ENCODE measurements at places on chromosomes 3 and 15.
A peak's percentile ranks its signal among the peaks of the same experiment; 100 is the strongest.

DNA sequence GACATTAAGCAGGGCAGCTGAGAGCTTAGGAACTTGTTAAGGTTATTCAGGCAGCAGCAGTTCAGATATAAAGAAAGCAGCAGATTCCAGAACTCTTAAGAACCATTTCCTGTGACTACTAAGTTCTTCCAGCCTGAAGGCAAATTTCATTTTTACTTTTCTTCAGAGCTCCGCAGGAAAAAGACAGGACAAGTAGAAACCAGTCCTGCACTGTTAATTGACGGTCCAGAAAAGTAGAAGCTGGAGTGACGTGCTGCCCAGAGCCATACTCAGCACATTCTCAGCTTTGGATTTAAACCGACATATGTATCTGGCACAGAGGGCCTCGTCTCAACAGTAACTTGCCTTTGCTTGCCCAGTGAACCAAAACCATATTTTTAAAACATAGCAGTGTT is 219.4 kb upstream of the STRIT1 start:
- no peak for DNase-seq

DNA sequence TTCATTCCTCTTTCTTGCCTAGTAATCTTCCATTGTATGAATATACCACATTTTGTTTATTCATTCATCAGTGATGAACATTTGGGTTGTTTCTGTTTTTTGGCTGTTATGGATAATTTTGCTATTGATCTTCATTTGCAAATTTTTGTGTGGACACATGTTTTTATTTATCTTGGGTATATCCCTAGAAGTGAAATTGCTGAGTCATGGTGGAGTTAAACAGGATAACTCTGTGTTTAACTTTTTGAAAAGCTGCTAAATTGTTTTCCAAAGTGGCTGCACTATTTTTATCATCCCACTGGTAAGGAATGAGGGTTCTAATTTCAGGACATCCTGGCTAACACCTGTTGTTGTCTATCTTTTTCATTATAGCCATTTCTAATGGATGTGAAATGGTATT is 74.6 kb upstream of the ARL6 start:
- no peak for DNase-seq

- peak; percentile 23 for DNase-seq
These were observed 57.5 kb upstream of the PRR23E start for GRCh38 chr3:127135241-127136023.

- no peak for DNase-seq
These were observed 14.1 kb upstream of the SHISA5 start for GRCh38 chr3:48518069-48518468.

GRCh38 chr15:78384651-78385050 is 44.5 kb downstream of the CRABP1 start:
- DNase-seq, result no peak

DNA sequence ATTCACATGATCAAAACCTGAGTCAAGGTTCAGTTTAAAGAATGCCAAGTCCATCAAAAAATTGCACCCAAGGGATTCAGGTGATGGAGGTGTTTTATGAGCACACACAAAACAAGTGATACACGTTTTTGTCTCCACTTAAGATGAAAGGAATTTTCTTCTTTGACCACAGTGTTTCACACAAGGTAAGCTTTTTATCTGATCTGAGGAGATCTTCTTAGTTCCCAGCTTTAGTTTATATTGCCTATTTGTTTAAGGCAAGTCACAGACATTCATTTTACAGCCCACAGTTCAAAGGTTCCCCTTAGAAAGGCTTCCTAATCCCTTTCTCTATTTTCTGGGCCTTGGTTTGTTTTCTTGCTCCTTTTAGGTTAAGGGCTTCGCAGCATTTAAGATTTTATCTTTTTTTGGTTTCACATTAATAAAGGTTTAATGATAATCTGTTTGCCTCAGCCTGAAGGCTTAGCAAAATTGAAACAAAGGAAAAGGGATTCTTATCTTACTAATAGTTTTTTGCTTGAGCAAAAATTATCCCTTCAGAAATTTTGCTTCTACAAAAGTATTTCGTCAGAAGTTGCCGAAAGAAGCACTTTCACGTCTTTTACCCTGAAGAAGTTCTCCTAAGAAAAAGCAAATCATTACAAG is 420.5 kb upstream of the NAALADL2 start:
- no peak for DNase-seq

- DNase-seq, result no peak
These were observed 70.1 kb upstream of the RORA start for GRCh38 chr15:61299075-61299763.

DNA sequence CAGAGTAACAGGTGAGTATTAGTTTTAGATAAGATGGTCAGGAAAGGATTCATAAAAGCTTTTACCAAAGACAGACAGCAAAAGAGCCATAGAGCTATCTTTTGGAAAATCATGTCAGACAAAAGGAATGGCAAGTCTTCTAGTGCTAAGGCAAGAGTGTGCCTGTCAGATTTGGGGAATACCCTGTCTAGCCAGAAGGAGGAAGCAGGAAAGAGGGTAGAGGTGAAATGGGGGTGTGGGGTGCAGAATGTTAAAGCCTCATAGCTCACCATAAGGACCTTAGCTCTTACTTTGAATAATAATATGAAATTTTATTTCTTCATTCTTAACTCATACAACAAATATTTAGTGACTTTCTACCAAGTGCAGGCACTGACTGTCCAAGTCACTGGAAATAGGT is 512.1 kb upstream of the ROBO2 start:
- DNase-seq, result no peak

GRCh38 chr3:181711325-181712135 is at the start of gene SOX2:
TSS of gene SOX2 (plus strand) at chr3:181711925. CDS start at chr3:181712361, 436 bp downstream.
- DNase-seq, result peak; percentile 94

DNA sequence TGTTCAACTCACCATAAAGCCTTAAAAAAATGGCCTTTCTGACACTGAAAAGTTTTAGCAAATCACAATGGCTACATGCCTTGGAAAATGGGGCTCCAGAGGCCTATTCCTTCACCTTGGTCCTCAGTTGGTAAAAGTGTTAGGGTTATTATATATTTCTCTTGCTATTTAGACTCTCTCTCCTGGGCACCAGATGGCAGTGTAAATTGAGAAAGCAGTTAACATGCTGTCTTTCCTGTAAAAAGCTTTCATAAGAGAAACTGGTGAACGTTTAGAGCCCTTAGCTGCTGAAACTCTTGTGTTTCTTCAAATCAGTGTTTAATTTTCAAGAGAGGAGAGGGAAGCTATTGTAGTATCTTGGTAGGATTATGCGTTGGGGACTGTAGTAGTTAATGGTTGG is 89.9 kb downstream of the LRTM1 start:
- peak; percentile 14 for DNase-seq

DNA sequence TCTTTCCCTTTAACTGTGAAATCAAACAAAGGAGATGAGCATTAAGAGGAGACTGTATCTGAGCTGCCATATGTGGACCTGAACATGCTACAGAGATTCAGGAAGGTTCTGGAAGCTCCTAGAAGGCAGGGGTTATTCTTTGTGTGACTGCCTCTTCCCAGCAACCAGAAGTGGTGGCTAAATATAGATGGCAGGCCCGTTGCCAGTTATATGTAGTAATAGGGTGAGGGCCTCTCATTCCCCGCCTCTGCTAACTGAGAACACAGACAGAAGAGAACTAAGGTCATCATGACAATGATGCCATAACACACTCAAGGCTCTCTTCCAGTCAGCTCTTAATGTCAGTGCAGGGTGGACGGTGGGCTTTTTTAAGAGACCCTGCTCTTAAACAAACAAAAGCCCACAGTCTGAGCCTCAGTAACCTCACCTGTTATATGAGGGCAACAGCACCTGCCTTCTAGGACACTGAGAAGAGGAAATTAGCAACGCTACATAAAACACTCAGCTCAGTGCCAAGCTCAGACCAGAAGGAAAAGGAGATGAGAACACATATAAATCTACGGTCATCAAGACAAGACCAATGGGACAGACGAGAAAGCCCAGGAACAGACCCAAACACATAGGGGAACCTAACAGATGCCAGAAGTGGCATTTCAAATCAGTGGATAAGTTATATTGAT is 22.3 kb downstream of the CFAP92 start:
- DNase-seq, result no peak

DNA sequence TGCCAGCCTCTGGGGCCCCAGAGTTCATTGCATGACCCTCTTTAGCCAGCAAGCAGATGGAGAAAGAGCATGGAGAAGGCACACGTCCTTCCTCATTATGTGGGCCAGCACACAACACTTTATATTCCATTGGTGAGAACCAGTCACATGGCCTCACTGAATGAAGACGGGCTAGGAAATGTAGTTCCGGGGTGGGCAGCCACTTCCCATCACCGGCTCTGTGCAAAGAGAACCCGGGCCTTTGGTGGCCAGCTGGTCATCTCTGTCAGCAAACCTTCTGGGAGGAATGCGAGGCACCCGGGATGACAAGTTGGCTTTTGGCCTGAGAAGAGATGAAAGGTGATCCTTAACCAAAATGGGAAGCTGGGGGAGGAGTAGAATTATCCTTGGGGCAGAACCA is 90.2 kb upstream of the VGLL4 start:
- no peak for DNase-seq

DNA sequence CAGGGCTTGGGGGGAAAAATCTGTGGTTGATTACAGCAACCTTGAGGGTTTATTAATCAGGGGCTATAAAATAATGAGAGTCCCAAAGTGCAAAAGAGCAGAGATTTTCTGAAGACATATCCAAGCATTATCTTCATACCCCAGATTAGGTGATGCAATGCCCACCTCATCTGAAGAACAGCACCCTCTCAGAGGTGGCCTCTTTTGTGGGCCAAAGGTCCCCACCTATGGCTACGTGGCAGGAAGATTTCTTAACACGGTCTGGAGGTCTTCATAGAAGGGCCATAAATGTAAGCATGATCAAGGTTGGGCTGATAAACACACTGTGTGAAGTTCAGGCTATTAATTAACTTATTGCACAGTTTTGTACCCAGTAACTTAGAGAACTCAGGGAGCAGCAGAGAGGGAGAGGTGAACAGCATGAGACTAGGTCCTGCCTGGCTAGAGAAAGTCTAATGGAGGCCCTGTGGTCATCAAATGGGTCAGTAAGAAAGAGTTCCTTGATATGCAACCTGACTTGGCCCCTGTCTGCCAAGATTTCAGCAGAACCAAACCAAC is 29.6 kb upstream of the RBP2 start:
- DNase-seq, result no peak

DNA sequence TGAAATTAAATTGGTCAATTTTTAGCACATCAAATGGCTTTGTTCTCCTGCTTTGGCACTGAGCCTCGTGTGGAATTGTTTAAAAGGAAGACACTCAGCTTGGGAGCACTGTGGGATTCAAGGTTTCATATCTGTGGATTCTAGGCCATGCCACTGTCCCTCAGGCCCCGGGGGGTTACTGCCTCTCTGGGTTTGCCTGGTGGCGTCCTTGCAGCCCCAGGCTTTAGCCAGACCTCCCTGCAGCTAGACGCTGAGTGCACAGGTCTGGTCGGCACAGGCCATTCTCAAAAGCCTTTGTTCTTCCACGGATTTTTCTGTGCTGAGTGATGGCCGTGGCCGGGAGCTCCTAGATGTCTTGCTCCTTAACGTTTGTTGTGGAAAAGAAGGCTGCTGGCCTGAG is 76.2 kb downstream of the CACNA2D3 start:
- no peak for DNase-seq

- DNase-seq, result no peak
These were observed 54.0 kb upstream of the NEO1 start for GRCh38 chr15:72998226-72998625.

GRCh38 chr3:98906230-98906629 is 4.7 kb upstream of the DCBLD2 start:
- DNase-seq, result peak; percentile 74

- no peak for DNase-seq
These were observed 840.0 kb downstream of the EPHA3 start for GRCh38 chr3:89947337-89947954.

DNA sequence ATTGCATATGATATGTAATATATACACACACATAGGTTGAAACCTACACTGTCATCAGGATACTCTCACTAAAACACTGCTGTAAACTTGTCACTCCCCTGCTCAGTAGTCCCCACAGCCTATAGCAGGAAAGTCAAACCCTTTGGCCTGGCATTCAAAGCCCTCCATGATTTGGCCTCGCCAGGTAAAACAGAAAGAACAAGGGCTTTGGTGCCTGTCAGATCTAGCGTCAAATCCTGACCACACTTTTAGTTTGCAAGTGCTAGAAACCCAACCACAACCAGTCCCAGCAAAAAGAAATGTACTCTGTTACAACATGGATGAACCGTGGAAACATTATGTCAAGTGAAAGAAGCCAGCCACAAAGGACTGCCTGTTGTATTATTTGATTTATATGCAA is 11.4 kb downstream of the CRABP1 start:
- no peak for DNase-seq

DNA sequence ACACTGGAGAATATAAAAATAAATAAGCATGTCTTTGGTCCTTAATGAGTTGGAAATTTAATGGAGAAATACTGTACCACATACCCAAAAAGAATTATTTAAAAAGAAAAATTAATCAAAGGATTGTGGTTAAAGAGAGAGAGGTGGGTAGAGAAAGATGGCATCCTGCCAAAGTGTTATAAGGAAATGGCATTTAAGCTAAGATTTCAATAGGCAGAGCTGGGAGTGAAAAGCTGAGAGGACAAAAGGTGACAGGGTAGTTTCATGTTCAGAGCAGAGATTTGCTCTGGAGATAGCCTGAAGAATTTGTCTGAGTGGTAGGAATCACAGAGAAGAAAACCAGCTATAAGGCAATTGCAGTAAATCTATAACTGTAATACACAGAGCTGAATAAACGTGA is 181.0 kb downstream of the SI start:
- DNase-seq, result no peak

DNA sequence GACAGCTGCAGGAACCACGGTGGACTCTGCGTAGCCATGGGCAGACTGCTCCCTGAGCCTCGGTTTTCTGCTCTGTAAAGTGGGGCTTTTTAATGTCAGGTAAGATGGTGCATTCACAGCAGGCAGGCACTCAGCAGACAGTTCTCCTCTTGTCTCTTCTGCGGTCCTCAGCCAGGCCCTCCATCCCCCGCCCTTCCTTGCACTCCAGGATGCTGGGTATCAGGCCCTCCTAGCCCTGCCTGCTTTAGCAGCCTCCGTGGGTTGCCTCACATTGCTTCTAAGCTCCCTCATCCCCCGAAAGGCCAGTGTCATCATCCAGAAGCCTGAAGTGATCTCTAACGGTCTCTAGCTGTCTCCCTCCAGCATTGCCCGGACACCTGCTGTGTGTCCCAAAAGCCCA is 115.7 kb downstream of the WNT7A start:
- no peak for DNase-seq

DNA sequence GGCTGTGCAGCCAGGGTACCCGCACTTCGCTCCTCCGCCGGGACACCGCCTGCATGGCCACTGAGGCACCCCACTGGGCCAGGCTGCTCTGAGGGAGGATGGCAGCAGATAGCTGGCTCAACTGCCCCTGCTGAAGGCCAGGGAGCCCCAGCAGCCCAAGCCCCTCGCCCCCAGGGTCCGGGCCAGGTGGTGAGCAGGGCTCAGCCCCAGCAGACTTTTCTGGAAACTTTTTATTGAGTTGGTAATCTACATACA is 11.5 kb downstream of the PLIN1 start:
- no peak for DNase-seq

- DNase-seq, result peak; percentile 70
These were observed 30.5 kb upstream of the SRGAP3 start for GRCh38 chr3:9279966-9280365.

GRCh38 chr3:196122688-196123046 is 40.8 kb upstream of the TFRC start:
- DNase-seq, result no peak
